Dermis microvascular lymphatic vessel endothelial cell (primary cell): ENCODE measurements at places on chromosomes 12 and 14. TPM values are rescaled to one million over a fixed set of nuclear protein-coding genes. Genes with fewer than 3 reads are reported as not detected.

DNA sequence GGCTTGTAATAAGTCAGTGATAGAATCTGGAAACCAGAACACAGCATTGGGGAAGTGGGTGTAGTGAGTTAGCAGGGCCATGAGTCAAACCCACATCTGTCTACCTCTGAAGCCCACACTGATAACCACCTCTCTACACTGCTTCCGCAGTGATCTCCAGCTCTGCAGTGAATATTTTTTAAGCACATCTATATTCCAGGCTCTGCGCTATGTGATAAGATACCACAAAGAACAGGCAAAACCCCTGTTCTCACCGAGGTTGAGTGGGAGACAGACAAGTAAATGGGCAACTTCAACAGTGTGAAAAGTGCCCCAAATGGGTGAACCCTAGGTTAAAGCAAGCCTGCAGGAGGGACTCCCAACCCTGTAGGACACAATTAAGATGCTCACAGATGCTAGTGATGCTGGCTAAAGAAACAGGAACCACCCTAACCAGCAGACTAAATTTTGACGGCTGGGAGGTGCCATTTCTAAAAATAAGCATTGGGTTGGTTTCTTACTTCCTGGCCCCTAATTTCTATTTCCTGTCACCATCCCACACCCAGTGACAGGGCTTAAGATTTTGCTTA is 375.0 kb downstream of the DPF3 start:
- no peak for DNase-seq

DNA sequence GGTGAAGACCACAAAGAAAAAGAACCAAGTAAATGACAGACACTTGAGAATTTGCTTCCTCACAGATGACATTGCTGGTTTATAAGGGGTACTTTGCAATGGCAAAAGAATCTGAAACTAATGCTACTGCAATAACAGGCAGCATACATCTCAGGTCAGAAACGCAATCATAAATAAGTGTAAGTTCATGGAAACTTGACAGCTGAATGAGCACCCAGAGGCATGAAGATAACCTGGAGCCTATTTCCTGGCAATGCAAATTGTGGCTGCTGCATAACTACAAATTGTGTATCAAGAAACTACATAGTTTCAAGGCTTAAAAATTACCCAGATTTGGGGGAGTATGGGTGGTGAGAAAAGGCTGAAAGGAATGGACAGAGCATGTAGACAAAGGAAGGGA is 8.5 kb upstream of the MYO1A start:
- no peak for DNase-seq

The SLC10A1 gene
- not detected in 2 replicates for total RNA-seq

The RFLNA gene
- under 0.01 TPM in 2 replicates for total RNA-seq

The FBXW8 gene
- total RNA-seq: 6.8 and 12.6 TPM in 2 replicates

DNA sequence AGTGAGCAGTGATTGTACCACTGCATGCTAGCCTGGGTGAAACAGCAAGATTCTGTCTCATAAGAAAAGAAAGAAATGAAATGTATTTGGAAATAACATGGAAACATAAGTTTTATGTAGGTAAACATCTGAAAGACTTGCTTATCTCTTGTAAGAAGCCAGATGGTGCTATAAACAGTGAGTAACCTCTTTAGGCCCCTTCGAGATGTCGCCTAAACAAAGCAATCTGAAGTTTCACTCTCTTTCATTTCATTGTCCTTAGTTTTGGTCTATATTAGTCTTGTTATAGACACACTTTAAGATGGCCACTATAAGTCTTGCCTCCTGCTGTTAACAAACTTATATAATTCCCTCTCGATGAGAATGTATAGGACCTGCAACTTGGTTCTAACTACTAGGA is 472.6 kb upstream of the ATP2B1 start:
- DNase-seq: no peak

GRCh38 chr12:51721282-51721940 is 127.1 kb downstream of the FIGNL2 start:
- no peak for DNase-seq

GRCh38 chr12:59260202-59260601 is 335.6 kb upstream of the SLC16A7 start:
- no peak for DNase-seq

DNA sequence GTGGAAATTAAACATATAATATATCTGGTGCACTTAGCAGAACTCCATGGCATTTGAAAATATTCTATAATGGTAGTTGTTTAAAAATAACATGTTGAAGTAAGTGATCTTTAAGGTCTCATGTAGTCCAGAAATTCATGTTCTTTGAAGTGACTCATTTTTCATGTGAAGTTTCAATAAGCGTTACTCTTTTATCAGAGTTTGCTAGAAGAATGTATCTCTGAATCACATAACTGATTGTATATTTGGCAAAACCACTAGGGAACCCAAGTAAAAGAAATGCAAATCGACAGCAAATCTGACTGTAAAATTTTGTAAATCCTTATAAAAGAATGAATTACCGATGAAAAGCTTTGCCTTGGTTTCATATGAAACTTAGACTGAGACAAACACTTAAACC is 463.3 kb downstream of the TMTC2 start:
- no peak for DNase-seq

- DNase-seq: no peak
These were observed 21.4 kb downstream of the TMEM116 start for GRCh38 chr12:111991535-111991934.

- DNase-seq: no peak
These were observed 79.8 kb downstream of the PCNX1 start for GRCh38 chr14:70987041-70987440.

- DNase-seq: no peak
These were observed 52.7 kb downstream of the WNK1 start for GRCh38 chr12:805022-805632.

The CLBA1 gene
- total RNA-seq: 4.4 and 5.1 TPM in 2 replicates

DNA sequence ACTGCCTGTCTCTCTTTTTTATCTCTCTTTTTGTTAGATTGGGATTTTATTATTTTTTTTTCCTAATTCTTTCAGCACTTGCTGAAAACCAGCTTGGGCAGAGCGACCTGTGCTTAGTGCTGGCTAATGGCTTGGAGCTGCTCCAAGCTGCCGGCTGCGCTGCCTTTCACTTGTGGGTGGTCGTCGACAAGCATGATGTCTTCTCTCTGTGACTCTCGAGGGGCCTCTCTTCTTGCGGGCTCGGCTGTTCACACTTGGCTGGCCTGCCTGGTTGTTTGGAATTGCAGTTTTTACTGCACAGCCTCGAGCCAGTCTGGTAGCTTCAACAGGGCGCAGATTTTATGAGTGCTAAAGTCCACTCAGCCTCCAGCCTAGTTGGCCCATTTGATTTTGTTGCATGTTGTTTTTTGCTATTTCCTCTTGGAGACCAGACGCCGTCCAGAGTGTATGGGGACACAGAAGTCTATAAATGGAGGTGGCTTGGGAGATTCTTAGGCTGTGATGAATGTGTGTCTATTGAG is 18.6 kb downstream of the TPCN1 start:
- no peak for DNase-seq

The GUCY2C gene
- not detected in 2 replicates for total RNA-seq

- no peak for DNase-seq
These were observed 268.9 kb downstream of the FLRT2 start for GRCh38 chr14:85798856-85799255.

DNA sequence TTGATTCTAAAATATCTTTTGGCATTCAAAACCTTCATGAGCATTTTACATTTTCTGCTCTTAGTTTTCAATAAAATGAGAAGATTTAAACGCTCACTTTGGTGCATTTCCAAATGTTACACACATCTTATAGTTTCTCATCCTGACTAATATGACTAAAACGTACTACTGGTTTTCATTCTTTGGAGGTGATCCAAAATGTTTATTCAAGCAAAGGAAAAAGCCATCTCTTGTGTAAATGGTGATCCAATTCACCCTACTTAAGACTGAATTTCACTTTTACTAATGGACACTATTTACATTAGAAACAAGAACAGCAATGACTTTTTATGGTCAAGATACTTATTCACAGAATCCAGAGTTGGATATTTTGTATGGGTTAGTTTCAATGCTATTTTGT is 86.6 kb downstream of the KITLG start:
- no peak for DNase-seq

- DNase-seq: no peak
These were observed 10.5 kb downstream of the ZFP36L1 start for GRCh38 chr14:68782091-68782981.

The OR6S1 gene
- not detected in 2 replicates for total RNA-seq

- DNase-seq: peak; percentile 6
These were observed 1.1 kb downstream of the TDG start for GRCh38 chr12:103966736-103967135.

The CAPZA3 gene
- total RNA-seq: not detected in 2 replicates

DNA sequence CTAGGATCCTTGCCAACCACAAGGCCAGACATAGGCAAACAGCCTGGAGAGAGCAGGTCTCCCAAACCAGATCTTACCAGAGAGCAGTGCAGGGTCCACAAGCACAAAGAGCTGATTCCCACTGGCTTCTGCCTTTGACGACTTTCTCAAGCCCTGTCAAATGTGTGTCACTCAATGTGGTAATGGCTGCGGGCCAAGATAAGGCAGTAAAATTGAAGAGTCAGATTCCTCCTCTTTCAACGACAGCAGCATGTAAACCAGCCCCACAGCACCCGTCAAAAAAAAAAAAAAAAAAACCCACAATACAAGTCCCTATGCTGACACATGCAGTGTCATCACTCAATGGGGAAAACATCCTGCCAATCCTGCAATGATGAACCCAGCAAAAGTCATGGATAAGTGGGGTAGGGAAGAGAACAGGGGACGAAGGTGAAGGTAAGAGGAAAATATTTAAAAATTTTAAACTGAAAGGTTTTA is at the start of gene STON2:
Gene STON2 (minus strand): TSS at position 123 of the 477 bp plus-strand sequence. CDS start 1,942 bp downstream, outside the sequence.
- peak; percentile 51 for DNase-seq

GRCh38 chr12:38144601-38145436 is 171.8 kb upstream of the ALG10B start:
- no peak for DNase-seq

The DLK1 gene
- not detected in 2 replicates for total RNA-seq

- DNase-seq: no peak
These were observed 10.4 kb downstream of the LUM start for GRCh38 chr12:91100906-91101305.
